CD4-positive, alpha-beta T cell treated with Interleukin-4 for 1 hour (primary cell): ENCODE measurements at places on chromosomes 2 and 18.

DNA sequence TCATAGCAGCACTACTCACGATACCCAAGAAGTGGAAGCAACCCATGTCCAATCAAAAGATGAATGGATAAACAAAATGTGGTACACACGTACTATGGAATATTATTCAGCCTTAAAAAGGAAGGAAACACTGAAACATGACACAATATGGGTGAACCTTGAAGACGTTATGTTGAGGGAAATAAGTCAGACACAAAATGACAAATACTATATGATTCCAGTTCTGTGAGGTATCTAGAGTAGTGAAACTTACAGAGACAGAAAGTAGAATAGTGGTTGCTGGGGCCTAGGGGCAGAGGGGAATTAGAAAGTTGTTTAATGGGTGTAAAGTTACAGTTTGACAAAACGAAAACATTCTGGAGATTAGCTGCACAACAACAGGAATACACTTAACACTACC is 24.7 kb downstream of the TLK1 start:
- DNase-seq = no peak

- DNase-seq = no peak
These were observed 136.4 kb downstream of the LRRC30 start for GRCh38 chr18:7367336-7367735.

GRCh38 chr18:22045221-22045918 is 124.0 kb upstream of the GATA6 start:
- no peak for DNase-seq

DNA sequence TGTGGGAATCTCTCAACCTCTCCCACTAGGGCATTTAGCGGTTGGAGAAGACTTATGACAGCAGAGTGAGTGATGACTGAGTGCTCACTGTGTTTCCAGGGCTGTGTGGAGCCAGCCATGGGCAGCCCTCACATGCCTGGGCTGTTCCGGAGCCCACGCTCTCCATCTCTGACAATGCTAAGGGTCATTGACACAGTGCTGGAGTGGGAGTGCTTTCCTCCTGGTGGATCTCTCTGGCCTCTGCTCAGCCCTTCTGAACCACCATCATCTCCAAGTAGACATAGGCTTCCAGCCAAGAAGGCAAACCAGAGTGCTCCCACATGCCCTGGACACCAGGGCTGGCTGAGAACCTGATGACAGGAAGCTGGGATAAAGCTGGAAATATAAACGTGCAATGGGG is 33.1 kb upstream of the TWIST2 start:
- DNase-seq = no peak

- no peak for DNase-seq
These were observed 101.7 kb upstream of the ZFP36L2 start for GRCh38 chr2:43328133-43328532.

DNA sequence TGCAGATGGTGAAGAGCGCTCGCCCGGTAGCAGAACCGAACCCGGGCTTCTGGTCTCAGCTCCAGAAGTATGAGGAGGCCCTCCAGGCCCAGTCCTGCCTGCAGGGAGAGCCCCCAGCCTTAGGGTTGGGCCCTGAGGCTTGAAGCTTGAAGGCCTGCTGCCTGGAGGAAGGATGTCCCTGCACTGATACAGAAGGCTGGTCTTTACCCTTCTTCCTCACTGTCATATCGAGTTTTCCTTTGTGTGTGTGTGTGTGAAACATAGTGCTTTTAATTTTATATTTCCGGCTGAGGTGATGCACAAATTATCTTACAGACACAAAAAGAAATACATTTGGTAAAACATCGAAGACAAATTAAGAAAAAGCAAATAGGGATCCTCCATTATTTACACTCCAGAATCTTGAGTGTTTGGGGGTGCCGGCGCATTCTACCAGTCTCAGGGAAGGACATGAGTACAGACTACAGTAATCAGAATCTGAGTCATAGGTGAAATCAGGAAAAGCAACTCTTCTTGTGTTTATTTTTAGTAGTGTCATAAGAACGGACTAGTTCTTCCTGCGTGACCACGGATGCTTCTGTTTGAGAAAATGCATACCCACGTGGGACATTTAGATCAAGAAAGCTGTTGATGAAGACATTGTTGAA is 1.3 kb downstream of the DUSP28 start:
- DNase-seq = peak; percentile 44

- DNase-seq = no peak
These were observed 66.9 kb downstream of the HS1BP3 start for GRCh38 chr2:20584045-20584398.

DNA sequence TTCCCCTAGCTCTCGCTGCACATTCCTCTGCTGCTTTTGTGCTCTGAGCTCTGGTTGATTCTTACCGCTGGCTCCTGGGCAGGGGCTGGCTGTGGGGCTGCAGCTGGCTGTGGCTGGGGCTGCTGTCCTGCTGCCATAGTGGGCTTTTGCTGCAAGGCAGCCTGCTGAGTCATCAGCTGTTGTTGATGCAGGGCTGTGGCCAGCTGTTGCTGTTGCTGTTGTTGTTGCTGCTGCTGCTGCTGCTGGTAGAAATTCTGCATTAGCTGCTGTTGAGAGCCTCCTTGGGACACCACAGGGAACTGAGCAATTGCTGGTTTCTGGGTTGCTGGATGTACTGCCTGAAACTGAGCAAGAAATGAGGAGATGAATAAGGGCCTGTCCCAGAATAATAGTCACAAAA is 77.2 kb upstream of the NFU1 start:
- DNase-seq = no peak

DNA sequence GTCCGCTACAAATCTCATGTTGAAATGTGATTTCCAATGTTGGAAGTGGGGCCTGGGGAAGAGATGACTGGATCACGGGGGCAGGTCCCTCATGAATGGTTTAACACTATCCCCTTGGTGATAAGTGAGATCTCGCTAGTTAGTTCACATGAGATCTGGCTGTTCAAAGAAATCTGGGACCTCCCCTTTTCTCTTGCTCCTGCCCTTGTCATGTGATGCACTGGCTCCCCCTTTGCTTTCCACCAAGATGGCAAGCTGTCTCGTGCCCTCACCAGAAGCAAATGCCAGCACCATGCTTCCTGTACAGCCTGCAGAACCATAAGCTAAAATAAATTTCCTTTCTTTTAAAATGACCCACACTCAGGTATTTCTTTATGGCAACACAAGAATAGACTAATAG is 57.3 kb upstream of the C2orf15 start:
- DNase-seq = no peak

DNA sequence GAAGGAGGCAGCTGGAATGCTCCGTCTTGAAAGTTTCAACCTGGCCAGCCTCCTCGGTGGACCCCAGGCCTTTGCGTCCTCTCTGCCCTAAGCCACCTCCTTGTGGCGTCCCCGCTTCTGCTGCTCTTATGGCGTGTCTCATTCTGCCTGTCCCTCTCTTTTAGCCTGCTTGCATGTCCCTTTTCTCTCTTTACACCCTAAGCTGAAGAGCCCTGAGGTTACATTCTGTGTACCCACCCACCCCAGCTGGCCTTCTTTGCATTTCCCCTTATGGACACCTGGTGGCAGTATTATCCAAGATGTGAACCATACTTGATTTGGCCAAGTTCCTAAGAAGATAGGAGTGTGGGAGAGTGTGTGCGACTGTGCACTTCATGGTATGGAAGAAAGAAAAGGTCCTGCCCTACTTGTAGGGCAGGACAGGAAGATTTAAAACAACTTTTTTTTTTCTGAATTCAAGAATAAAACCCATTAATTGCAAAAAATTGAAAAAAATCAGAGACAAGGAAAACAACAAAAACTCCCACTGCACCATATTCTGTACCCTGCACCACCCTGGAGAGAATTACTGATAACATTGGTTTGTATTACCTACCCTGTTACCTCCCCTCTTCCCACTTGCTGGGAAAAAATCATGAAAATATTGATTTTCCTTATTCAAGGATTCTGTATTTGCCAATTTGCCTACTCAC is 77.4 kb downstream of the DYSF start:
- DNase-seq = peak; percentile 16

DNA sequence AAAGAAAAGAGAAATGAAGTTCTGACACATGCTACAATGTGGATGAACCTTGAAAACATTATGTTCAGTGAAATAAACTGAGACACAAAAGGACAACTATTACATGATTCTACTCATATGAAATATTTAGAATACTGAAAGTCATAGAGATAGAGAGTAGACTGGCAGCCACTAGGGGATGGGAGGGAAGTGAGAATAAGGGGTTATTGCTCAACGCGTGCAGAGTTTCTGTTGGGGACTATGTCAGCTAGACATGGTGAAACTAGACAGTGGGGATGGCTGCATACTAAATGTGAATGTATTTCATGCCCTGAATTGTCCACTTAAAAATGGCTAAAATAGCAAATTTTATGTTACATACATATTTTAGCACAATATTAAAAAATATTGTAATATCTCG is 108.7 kb upstream of the ATL2 start:
- no peak for DNase-seq

DNA sequence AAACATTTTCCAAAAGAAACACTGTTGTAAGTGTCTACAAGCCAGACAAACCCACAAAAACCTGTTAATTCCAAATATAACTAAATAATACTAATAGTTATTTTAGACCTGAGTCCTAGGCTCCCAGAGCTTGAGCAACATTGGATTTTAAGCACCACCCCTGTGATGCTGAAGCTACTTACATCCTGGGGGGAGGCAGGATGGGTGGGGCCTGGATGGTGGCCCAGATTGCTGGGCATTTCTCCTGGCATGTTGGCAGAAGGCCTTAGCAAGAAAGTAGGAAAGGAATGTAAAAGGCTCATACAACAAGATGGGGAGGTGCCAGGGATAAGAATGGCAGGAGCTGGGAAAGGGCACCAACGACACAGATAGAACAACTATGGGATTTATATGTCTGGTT is 50.7 kb upstream of the OTX1 start:
- DNase-seq = no peak

DNA sequence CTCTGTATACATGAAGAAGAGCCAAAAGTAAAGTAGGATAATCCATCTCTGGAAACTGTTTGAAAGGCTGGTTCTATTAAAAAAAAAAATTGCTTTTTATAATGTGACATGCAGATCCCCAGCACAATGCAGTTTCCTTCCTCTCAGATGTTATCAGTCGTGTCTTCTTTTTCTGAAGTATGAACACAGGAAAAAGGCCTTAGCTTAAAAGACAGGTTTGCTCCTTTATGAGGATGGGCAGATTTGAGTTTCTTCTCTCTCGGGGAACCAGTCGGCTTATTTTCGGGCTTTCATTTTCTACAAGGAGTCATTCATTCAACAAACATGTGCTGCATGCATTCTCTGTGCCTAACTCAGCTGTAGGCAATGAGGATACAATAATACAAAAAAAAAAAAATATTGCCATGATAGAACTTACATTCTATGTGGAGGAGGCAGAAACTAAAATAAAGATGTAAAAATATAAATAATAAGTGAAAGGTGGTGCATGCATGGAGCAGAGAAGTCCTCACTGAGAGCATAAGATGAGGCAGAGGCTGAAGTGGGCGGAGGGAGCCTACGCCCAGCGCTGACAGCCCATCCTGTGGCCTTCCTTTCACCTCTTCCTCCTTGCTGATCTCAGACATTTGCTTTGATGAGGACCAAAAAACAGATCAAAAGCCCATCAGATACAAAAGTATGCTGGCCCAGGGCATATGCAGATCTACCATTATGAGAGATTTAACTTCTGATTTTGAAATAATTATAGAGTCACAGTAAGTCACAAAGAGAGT is at the start of gene CD226:
CD226 (minus strand) TSS at position 513 of the 773 bp plus-strand sequence; CDS start at position 46, 467 bp downstream.
- DNase-seq = no peak

- no peak for DNase-seq
These were observed 108.3 kb downstream of the SPP2 start for GRCh38 chr2:234158812-234159211.
